NCI-H1436 (cell line): ENCODE measurements at places on chromosomes 7 and 10.

- DNase-seq, result no peak
Measured at GRCh38 chr10:89869180-89869579, 167.8 kb downstream of the KIF20B start.

DNA sequence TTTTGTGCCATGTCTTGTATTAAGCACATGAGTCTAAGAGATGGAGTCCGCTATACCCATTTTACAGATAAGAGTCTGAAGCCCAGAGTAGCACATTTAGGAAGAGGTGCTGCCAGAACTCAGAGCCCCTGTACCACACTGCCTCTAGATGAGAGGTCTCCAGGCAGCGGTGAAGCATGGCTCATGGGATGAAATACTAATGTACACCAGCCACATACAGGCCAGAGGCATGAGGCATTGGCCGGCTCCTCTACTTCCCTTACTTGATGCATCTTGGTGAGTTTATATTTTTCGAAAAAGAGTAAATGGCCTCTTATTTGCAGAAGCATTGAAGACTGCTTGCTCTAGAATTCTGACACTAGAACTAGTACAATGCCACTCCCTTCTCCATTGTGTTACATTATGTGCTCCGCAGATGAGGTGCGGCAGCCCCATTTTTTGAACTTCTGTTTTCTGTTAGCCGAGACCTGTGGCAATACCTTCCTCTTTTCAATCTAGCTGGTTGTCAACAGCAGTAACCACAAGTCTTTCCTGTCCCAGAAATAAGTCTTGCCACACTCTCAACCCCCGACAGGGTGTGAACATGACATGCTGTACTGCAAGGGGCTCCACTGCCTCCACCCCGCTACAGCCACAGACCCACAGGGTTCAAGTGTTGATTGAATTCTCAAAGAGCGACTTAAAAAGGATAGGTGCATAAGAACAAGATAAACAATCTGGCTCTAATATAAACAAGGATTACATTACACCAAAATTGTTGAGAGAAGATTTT, 145.3 kb downstream of the CELF2 start:
- no peak for DNase-seq

DNA sequence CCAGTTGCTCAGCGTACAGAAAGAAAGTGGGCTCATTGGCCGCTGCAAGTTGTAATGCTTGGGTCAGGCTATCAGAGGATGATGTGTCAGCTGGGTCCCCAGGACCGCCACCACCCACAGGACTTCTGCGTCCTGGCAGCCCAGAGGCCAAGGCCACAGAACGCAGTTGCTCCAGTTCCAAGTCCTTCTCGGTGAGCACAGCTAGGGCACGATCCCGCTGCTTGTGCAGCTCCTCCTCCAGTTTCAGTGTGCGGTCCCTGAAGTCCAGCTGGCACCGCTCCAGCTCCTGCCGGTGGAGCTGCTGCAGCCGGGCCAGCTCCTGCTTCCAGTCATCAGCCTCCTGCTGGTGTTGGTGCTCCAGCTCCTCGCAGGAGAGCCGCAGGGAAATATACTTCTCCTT, 3.0 kb downstream of the GCC1 start:
- no peak for DNase-seq

DNA sequence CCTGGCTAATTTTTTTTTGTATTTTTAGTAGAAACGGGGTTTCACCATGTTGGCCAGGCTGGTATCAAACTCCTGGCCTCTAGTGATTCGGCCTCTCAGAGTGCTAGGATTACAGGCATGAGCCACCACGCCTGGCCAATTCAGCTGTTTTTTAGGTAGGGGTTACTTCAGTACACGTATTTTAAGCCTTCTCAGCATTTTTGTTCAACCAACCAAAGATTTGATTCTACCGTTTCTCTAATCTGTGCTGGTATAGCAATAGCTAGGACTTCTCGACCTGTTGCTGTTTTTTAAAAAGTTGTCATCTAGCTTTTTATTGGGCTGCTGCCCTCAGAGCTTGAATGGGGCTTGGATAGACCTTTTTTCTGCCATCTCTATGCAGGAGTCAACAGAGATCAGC, 34.9 kb downstream of the PROSER2 start:
- no peak for DNase-seq

DNA sequence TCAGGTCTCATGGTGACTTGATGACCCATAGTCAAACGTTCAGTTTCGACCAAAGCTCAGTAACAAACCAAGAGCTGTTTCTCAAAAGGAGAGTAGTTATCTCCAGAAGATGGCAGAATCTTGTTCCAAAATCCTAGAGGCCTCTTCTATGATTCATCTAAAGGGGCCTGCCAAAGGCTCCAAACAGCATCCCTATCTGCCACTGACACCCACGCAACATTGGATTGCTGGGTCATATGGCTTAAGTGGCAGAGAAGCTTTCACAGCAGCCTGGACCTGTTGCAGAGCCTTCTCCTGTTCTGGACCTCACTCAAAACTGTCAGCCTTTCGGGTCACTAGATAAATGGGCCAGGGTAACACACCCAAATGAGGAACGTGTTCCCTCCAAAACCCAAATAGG, 54.0 kb upstream of the LRRC18 start:
- no peak for DNase-seq

GRCh38 chr10:125691160-125691981, 8.4 kb upstream of the TEX36 start:
- no peak for DNase-seq

DNA sequence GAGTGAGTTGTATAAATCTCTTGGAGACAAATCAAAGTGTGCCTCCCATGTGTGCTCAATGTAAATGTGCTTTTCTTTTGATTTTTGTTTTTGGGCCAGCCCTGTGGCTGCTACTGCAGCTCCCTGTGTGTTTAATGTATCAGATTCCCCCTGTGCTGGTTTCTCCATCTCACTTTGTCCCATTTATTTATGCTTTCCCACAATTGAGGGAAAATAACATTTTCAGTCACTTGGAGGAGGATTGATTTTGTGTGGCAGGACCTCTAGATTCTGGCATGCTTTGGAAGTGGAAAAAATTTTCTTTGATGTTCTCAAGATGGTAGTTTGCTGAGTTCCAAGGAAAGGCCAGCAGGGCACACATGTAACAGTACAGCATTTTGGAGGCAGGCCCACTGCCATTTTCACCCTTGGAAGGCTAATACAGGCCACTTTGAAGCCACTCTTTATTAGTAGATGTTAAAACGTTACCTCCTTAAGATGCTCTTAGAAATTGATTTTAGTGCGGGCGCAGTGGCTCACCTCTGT, 323.6 kb downstream of the BICC1 start:
- no peak for DNase-seq

GRCh38 chr7:116990056-116990455, 36.8 kb downstream of the ST7 start:
- DNase-seq, result no peak

DNA sequence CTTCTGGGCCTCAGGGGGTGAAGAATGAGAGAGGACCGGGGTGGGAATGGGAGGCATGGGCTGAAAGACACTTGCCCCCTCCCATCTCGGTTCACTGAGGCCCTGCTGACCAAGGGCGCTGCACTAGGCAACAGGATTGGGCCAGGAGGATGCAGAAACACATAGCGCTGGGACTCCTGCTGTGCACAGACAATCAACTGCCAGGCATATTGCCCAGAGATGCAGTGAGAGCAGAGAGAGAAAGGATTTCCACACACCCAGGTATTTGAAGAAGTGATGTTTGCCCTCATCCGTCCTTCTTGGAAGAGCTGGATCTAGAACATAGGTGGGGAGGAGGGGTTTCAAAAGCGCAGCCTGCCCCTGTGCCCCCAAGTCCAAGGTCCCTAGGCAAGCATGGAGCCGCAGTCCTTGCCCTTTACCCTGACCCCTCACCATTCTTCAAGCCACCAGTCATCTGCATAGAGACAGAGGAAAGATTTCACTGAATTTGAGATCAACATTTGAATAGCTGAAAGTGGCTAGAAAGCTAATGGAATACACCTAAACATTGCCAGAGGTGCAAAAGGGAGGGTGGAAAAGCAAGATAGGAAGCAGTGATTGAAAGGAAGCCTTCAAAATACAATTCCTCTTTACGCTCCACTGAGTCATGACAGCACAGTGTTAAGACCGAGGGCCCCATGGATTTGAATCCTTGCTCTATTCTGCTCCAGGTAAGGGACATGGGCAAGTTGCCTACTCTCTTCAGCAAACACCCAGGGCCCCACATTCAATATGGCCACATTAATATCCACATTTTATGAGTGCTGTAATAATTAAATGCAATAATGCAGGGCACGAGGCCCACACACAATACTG, 44.2 kb upstream of the TNS3 start:
- no peak for DNase-seq

GRCh38 chr7:43560742-43561330, 22.1 kb upstream of the STK17A start:
- DNase-seq, result no peak

DNA sequence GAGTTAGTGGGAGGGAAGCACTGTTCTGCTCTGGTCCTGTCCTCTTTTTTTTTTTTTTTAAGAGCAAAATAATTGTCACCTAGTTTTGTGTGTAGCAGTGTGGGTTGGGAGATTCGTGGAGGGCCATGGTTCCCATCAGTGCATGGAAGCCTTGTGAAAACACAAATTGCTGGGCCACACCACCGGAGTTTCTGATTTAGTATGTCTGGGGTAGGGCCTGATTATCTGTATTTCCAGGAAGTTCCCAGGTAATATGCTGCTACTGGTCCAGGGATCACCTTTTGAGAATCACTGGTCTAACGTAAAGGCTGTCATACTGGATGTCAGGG, 191.3 kb downstream of the GATA3 start:
- no peak for DNase-seq

DNA sequence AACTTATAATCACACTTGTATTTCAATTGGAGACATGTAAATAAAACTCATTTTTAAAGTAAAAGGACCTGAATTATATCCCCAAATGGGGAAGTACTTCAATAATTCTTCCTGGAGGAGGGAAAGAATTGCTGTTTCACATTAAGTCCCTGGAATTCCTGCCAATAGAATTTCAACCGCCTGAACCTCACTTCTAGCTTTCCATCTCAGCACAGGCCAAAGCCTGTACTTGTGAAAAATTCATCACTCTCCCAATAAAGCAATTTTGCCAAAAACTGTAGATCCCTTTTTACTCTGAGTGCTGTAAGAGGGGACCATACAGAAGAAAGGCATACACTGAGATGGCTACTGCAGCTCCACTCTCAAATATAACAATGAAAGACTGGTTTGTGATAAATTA, 54.8 kb downstream of the CADPS2 start:
- no peak for DNase-seq

DNA sequence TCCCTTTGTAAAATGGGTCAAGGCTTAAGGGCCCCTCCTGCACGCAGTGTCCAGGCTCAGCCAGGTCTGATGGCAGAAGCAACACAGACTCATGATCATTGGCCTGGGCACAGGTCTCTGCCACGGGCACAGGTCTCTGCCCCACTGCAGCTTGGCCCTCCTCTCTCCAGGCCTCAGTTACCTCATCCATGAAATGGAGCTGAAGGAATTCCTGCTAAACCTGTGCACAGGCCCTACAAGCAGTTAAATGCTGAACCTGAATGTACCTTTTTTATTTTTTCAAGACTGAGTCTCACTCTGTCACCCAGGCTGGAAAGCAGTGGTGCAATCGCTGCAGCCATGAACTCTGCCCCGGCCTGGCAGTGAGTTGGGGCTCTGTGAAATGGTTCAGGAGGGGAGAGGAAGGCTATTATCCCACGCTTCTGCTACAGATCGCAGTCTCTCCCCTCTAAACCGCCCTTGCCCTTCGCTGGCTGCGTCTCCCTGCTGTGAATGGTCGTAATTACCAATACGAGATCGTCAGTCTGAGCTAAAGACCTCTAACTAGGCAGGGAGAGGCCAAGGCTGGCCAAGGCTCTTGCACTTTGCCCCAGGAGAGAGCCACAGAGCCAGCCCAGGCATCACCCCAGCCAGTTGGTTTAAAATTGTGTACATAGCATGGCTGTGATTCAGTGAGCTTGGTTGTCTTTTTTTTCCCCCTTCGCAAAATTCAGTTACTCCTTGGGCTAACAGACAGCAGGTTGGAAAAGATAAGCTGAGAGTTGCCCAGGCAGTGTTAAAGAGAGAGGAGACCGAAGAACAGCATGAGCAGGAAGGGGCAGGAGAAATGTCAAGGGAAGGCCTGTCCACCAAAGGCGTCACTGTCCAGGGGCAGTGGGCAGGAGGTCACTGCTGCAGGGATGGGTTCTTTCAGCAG, 93.0 kb upstream of the KCTD7 start:
- no peak for DNase-seq

GRCh38 chr10:106836933-106837663, 327.4 kb downstream of the SORCS1 start:
- DNase-seq, result no peak

GRCh38 chr10:128098631-128099030, 27.6 kb downstream of the MKI67 start:
- no peak for DNase-seq

DNA sequence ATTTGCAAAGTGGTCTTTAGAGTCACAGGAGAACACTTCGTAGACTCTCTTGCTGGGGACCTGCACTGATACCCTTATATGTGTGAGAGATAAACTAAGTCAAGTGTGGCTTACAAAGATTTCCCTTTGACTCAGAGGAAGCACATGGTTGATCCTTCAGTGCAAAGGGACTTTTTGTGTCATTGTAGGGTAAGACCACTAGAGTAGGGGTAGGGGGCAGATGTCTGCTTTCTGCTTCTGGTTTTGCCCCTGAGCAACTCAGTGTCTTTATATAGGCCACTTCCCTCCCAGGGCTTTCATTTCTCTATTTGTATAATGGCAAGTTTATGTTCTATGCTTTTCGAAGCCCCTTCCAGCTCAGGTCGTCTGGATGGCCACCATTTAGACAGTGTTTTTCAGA, 281.7 kb downstream of the SORCS3 start:
- no peak for DNase-seq

GRCh38 chr7:136857573-136857972, 10.9 kb upstream of the CHRM2 start:
- no peak for DNase-seq

GRCh38 chr7:118826246-118826645, 601.7 kb downstream of the ANKRD7 start:
- DNase-seq, result no peak

DNA sequence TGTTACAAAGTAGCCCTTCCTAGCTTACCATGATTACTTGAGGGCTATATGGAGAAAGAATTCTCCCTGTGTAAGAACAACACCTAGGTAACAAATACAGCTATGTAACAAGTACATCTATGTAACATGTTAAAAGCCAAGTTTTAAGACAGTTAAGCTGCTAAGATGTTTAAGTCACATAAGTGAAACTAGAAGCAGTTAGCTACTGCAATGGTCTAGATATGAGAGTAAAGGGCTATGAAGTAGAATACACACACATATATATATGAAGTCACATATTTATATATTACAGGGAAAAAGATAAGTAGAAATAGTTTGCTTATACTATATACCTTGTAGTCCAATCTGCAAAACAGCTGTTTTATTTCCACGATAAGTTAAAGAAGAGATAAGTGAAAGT, 14.4 kb downstream of the POT1 start:
- no peak for DNase-seq

DNA sequence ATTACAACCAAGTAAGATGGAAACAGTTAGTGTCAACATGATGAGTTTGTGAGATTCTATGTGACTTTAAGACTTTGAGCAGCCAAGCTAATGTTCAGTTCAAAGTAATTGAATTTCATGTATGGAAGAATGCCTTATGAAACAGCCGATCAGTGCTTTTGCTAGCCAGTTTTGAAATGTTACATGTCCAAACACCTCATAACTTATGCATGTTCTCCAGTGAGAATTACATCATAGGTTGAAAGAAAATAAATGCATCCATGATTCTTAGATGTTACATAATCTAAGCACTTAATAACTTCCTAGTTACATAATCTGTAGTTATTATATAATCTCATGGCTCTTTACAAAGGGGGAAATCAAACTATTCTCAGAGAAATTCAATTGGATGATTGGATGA, 211.3 kb downstream of the BICC1 start:
- no peak for DNase-seq

- peak; percentile 95 for DNase-seq
Measured at GRCh38 chr10:104353325-104354048, at the start of gene CFAP58. Gene CFAP58, plus strand, starts transcription at chr10:104353833. Its CDS starts 65 bp downstream, at chr10:104353898.
